ENCODE measurements at places on chromosomes 13 and 19.

GRCh38 chr19:6030214-6030507, 52.2 kb upstream of the RANBP3 start:
- ATAC-seq = no peak

DNA sequence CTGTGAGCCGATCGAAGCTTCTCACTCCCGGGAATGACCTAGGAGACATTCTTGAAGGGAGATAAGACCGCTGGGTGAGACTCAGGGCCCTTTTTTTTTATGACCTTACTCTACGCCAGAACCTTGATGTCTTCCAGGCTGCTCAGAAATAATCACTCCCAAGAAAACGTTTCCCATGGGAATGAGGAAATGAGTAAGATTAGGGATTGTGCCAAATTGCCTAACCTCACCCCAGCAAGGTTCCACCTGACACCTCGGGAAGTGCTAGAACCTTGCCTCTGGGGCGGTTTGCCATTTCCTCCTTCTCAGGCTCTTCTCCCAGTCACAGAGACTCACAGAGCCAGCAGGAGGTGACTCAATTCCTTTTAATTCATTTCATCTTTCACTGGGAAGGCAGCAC, 2.3 kb downstream of the SLC46A3 start:
- ATAC-seq = peak; percentile 31

GRCh38 chr13:71751073-71751472, 115.9 kb downstream of the DACH1 start:
- ATAC-seq = no peak

GRCh38 chr13:82654861-82655855, 1227.1 kb downstream of the SLITRK1 start:
- peak; percentile 79 for ATAC-seq

GRCh38 chr19:11137542-11138384, 17.8 kb downstream of the SPC24 start:
- peak; percentile 45 for ATAC-seq
